Stimulated activated CD4-positive, alpha-beta T cell treated with anti-CD3 and anti-CD28 coated beads, Interleukin-12 subunit alpha, Interleukin-12 subunit beta, amount 100 ng/mL, for 48 hours (primary cell): ENCODE measurements at places on chromosomes 3 and 15.
A peak's percentile ranks its signal among the peaks of the same experiment; 100 is the strongest.

DNA sequence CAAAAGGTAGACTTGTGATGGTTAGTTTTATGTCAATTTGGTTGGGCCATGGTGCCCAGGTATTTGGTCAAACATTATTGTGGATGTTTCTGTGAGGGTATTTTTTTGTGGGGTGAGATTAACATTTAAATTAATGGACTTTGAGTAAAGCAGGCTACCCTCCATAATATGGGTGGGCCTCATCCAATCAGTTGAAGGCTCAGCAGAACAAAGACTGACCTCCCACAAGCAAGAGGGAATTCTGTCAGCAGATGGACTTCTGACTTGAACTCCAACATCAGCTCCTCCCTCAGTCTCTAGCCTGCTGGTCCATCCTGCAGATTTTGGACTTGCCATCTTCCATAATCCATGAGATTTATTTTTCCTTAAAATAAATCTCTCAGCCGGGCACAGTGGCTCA lies 55.6 kb upstream of the BNC1 start:
- DNase-seq = no peak

- DNase-seq = no peak
Observed at GRCh38 chr3:111961461-111962164, 17.2 kb upstream of the ABHD10 start.

DNA sequence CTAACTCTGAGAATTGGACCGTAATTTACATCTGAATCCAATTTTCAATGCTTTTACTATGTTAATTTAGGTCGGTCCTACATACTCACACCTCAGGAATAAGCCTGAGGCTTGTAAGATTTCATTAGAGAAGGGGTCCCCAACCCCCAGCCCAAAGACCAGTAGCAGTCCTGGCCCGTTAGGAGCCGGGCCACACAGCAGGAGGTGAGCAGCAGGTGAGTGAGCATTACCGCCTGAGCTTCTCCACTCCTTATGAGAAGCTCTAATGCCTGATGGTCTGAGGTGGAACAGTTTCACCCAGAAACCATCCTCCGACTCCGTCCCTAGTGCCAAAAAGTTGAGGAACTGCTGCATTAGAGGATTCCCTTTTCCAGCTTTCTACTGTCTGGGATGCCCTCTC lies 757.3 kb downstream of the SI start:
- DNase-seq = no peak

GRCh38 chr3:184953401-184953800 lies 141.4 kb downstream of the VPS8 start:
- DNase-seq = no peak

DNA sequence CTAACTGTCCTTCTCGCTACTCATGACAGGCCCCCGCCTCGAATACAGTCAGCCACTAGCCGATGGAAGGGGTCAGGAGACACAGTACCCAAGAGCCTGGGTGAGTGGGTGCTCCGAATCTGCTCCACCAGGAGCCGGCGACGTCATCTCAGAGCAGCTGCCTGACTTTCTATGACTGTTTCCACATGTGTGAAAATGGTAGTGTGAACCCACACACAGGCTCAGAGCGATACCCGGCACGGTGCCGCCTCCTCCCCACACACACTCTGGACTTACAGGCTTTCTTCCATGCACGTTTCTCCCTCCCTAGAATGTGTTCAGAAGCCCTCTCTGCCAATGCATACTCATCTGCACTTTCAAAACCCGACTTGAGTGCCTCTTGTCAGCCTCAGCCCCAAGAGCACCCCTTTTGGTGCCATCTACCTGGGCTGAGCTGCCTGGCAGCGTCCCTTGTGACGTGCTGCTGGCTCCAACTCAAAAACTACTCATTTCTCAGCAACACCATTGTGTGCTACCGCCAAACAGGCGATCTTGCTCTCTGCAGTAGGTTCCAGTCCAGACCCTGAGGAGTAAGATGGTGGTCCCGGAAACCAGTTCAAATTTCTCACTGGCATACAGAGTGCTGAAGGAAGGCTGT lies 29.7 kb downstream of the VGLL4 start:
- DNase-seq = no peak

DNA sequence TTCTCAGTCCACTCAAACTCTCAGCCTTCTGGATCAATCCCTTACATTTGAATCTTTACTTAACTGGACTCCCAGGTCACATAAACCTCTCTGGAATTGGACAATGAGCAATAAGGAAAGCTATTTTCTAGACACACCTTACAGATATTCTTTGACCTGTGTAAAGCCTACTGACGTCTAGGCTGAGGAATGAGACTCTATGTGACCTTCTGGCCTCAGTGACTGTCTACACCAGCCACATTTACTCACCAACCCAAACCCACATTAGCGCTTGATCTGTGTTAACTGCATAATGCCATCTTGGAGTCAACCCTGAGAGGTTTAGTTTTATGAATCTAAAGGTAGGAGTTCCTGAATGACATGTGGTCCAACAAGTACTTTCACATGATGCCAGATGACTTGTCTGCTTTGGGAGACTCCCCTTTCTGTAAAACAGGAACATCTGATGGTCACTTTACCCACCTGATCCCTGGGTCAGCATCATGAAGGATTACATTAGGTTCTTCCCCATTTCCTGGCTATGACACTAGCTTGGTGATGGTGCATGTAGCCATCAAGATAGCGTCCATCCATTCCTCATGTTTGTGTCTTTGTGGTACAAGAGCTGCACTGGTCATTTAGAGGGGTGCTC lies 11.4 kb upstream of the COMMD2 start:
- DNase-seq = no peak

DNA sequence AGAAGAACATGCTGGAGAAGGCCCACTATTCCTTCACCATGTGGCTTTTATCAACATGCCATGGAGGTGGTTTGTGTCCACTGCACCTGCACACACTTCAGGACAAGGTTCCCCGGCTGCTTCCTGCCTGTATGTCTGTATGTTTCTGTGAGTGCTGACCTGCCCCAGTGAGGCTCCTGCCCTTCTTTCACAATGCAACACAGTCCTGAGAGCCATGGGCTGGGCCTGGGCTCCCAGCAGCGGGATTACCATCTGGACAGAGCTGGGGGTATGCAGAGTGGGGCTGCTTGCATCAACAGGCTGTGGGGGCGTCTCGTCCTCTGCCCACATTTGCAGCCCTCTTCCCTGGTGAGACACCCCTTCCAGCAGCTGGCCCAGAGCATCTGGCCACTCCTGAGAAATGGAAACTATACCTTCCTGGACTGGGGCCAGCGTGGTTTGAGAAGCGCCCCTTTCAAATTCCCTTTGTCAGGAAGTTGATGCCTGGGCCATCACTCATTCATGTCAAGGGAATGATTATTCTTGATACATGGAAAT lies 29.3 kb upstream of the C15orf39 start:
- no peak for DNase-seq

DNA sequence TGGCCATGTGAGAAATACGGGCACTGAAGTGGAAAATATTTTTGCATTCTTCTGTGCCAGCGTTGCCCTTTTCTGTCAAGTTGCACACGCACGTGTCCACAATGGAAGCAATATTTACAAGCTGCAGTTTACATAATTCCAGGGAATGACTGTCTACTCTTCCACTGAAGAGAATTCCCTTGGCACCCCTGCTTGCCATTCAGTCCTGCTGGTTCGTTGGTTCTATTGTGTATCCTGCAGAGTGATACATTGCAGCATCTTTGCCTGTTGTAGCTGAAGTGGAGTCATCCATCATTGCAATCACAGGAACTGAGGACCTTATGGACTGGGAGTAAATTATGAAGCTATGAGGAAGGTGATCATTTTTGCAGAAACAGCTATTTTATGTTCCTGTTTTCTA lies 759.4 kb downstream of the ROBO2 start:
- DNase-seq = no peak

GRCh38 chr15:60394689-60395097 lies 3.1 kb downstream of the ANXA2 start:
- DNase-seq = no peak

GRCh38 chr3:63855333-63855940 lies 8.2 kb downstream of the THOC7 start:
- DNase-seq = no peak

DNA sequence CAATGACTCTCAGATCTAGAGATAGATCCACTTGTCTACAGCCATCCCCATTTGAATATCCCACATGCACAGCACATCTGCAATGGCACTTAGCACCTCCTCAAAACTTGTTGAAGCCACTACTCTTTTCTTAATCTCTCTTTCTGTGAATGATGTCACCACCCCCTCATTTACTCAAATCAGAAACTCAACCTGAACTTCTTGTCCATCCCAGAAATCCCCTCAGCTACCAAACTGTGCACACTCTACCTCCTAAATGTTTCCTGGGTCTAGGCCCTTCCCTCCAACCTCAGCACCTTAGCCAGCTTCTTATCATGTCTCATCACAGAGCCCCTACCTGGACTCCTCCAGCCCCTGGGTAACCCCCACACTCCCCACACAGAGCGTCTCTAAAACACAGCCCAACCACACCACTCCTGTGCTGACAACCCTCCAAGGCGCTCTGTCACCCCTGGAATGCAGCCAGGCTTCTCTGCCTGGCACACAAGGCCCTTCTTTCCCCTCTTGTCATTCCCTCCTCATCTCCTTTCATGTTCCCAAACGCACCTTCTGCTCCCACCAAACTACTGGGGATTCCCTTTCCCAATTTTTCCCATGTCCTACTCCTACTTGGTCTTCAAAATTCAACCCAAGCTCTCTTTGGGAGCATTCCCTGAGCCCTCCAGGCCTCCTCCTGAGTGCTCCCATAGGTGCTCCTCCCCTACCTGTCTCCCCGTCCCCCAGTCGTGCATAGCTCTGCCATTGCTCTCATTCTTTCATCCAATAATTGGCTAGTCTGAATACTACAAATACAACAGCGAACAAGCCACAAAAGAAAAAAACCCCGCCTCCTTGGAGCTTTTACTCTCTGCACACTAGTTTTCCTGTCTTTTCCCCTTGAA lies 39.8 kb upstream of the ZBTB38 start:
- no peak for DNase-seq

DNA sequence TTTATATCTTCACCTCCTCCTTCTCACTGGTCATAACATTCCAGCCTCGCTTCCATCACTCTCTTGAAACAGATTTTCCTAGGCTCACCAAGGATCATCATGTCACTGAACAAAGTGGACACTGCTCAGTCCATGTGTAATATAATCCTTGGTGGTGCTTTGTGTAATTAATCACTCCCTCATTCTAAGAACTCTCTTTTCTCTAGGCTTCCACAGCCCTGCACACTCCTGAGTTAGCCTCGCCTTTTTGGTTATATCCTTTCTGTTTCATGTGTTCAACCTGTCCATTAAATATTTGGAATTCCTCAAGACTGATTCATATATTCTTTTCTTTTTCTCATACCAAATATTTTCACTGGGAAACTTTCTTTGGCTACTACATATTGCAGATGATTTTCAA lies 440.8 kb downstream of the PYDC2 start:
- no peak for DNase-seq

- no peak for DNase-seq
Observed at GRCh38 chr15:31345606-31346366, 19.2 kb downstream of the KLF13 start.

GRCh38 chr3:193498215-193498614 lies 56.5 kb downstream of the ATP13A4 start:
- no peak for DNase-seq

- no peak for DNase-seq
Observed at GRCh38 chr3:182711261-182711683, 82.0 kb upstream of the ATP11B start.

DNA sequence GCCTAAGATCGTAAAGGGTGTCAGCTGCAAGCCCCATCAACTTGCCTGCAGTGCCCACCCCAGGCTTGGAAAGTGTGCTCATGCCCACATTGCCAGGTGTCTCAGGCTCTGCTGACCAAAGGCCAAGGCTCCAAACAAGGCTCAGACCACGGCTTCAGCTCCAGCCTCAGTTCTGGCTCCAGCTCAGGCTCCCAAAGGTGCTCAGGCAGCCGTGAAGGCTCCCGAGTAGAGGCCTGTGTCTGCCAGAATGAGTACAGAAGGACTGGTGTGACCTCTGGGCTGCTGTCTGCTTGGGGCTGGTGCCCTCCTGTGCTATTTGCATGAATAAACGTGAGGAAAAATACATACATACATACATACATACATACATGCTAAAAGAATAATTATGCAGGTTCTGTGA lies 27.9 kb upstream of the UACA start:
- no peak for DNase-seq

- DNase-seq = no peak
Observed at GRCh38 chr3:173744895-173745294, 347.4 kb downstream of the NLGN1 start.

- peak; percentile 75 for DNase-seq
Observed at GRCh38 chr15:40274350-40275274, 8.3 kb downstream of the ANKRD63 start.

- no peak for DNase-seq
Observed at GRCh38 chr3:126553284-126554084, 5.2 kb downstream of the C3orf22 start.

GRCh38 chr15:57634290-57634689 lies 42.6 kb downstream of the MYZAP start:
- DNase-seq = no peak

GRCh38 chr3:37582086-37582485 lies 279.6 kb upstream of the CTDSPL start:
- DNase-seq = no peak

DNA sequence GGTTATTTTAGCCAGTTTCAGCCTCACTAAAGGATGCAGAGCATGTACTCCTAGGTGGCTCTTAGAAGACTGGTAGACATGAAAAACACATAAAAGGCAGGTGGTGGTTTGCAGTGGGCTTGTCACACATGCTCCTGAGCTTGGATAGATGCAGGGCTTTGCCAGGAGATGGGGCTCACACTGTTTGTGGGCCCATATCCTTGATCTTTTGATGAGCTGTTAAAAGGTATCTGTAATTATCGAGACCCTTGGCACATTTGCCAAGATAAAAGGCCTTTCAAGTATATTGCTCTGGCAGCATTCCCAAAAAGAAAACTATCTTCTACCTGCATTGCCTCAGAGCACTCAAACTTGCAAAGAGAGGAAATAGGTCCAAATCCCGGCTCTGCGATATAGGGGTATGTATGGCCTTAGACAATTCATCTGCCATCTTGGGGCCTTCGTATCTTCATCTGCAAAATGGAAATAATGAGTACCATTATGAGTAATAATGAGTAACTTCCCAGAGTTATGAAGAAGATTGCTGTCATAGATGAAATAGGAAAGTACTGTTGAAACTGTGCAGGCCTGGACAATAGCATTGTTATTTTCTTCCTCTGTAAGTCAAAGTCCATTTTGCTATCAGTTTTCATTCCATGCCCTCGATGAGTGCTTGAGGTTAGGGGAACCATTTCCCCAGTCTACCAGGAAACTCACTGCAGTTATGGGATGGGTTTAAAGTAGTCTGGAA lies 172.7 kb downstream of the SYNPR start:
- no peak for DNase-seq
